ENCODE measurements at places on chromosomes 2 and 18.

DNA sequence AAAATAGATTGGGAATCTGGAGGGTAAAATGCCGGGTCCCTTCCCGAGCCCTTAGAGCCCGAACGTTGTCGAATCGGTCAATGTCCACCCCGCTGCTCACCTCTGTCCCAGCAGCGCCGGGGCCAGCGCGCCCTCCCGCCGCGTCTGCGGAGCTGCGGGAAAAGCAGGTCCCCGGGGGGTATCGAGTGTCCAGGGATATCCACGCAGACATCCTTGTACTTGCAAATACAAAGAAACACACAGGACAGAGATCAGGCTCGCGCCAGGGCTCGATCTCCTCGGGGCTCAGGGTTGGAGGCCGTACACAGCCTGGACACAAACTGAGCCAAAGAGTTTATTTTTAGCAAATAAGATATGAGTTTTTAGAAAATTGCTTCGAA lies 2.3 kb upstream of the GATA6 start:
- no peak for DNase-seq

DNA sequence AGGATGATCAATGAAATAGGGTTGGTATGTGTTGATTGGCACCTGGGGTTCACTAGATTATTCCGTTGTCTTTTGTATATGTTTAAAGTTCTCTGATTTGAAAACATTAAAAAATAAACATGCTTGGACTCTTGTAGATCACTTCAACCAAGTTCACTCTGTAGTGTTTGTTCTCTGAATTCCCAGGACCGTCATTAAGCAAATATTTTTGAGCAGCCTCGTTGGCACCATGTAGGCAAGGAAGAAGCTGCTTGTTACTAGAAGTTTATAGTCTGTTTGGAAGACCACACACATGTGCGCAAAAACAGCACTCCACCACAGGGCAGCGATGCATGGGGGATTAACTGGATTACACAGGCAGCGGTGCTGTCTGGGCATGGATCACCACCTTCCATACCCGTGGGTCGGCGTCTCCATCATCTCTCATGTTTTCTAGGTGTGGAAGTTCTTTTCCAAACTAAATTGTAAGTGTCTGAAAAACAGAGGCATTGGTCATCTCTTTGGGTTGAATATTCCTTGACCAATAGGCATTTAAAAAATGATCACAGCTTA lies 212.2 kb downstream of the FHOD3 start:
- no peak for DNase-seq

DNA sequence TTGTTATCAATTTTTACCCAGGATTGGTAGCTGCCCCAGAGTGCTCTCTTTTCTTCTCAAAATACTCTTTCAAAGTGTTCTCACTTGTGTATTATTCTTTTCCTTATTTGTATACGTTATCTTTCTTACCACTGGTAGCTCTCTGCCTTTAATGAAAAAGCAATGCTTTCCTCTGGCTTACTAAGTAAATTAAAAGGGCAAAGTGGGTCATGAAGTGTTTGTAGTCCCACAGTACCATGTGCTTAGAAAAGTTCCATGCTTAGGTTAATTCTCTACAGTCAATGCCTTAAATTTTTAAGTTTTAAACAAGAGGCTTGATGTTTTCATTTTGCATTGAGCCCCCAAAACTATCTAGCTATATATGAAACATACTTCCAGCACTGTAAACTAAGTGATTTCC lies 300.2 kb downstream of the ASXL3 start:
- no peak for DNase-seq

- DNase-seq, result no peak
Observed at GRCh38 chr2:219578811-219579613, 6.9 kb downstream of the INHA start.

DNA sequence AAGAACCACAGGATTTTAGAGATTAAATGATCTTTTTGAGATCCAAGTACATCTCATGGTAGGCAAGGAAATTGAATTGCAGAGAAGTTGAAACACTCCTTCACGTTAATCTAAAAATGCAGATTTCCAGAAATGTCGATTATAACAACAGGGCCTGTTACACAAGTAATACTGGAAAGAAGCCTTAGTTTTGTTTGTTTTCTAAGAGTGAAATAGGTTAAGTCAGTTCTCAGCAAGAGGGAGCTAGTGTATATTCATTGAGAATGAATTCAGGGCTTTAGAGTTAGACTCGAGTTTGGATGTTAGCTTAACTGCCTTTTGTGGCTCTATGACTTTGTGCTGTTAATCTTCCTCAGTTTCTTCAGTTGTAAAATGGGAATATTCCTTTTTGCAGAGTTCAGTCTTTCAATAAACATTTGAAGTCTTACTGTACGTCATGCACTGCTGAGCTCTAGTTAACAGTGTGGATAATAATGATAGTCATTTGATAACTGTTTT lies 926 bp downstream of the NDUFV2 start:
- no peak for DNase-seq

DNA sequence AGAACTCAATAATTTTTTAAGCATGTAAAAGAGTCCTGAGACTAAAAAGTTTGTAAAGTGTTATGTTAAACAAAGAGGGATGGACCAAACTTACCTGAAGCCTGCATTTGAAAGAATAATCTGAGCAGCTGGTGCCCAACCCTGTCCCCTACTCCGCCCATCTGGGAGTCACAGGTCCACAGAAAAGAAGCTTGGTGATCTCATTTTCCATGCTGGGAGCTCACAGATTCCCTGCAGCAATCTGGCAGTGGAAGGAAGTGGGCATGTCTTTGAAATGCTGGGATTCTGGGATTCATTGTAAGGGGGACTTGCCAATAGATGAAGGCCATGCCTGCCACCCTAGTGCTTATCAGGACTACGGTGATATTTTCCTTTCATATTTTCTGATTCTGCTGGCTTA lies 17.9 kb downstream of the CDH2 start:
- no peak for DNase-seq

GRCh38 chr2:136013136-136013685 lies 27.8 kb upstream of the DARS1 start:
- no peak for DNase-seq

DNA sequence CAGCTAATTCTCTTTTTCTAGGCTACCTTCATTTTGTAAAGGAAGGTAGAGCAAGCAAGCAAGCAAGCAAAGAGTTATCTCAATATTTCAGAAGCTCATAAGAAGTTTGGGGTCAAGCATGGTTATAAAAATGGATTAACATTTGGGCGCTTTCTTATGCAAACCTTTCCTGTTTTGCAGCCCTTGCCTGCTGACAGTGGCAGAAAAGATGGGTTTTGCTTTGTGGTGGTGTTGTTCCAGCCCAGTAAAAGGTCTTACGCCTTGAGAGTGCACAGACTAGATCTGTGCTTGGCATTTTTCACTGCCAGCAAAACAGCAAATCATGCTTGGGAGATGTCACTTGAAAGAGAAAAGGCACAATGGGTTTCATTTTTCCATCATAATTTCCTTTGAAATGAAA lies 1320.6 kb upstream of the CELF4 start:
- no peak for DNase-seq

GRCh38 chr2:39938035-39938835 lies 159.2 kb upstream of the THUMPD2 start:
- DNase-seq, result no peak

- no peak for DNase-seq
Observed at GRCh38 chr18:56066524-56067213, 478.7 kb upstream of the TCF4 start.

GRCh38 chr2:121478996-121479745 lies 51.5 kb upstream of the RNU4ATAC start:
- no peak for DNase-seq

DNA sequence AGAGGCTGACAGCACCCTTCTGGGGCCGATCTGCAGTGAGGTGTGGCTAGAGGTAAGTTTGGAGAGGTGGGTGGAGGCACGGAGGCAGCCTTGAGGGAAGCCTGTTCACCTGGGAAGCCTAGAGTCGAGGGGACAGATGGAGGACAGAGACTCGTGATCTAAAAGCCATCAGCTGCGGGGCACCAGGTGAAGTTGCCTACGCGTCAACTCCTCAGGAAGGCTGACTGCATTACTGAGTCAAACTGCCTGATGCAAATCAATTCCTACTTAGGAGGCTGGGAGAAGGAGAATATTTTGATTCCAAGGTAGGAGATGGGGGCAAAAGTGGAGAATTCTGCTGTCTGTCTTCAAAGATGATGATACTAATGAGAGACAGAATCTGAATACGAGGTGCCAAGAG lies 104.4 kb upstream of the SMAD7 start:
- DNase-seq, result no peak

DNA sequence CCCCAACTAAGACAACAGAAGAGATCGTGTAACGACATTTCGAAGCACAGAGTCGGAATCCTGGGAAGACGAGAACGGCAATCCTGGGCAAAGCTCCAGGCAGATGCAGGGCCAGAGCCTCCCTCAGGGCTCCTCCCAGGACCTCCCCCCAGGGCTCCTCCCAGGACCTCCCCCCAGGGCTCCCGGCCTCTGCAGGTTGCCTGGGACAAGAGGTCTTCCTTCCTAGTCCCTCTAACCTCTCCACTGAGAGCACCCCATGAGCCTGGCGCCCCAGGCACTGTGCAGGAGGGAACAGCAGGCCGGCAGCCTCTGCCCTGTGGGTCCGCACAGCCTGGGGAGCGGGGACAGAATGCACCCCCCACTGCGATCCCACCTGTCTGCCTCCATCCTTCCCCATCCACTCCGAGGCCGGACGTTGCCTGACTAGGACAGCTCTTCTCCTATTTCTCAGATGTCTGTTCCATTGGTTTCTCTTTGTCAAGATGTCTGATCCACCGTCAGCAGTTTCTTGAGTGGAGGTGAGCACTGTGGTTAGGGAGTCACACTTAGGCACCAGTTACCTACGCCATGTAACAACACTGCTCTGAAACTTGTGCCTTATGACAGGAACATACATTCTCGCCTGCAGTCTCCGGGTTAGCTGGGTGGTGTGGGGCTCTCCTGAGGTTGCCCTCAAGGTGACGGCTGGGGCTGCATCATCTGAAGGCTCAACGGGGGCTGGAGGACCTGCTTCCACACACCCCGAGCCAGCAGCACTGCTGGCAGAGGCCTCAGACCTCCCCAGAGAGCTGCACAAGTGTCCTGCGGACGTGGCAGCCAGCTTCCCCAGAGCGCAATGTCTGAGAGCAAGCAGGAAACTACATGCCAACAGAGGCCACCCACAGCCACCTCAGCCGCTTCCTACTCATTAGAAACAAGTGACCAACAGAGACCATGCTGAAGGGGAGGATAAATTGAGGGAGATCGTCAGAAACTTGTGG lies 28.9 kb downstream of the ADI1 start:
- no peak for DNase-seq

GRCh38 chr2:98483257-98483861 lies 38.7 kb downstream of the INPP4A start:
- DNase-seq, result no peak

- no peak for DNase-seq
Observed at GRCh38 chr2:17309741-17310339, 208.4 kb downstream of the RAD51AP2 start.

GRCh38 chr2:128593879-128594650 lies 275.4 kb upstream of the HS6ST1 start:
- no peak for DNase-seq

DNA sequence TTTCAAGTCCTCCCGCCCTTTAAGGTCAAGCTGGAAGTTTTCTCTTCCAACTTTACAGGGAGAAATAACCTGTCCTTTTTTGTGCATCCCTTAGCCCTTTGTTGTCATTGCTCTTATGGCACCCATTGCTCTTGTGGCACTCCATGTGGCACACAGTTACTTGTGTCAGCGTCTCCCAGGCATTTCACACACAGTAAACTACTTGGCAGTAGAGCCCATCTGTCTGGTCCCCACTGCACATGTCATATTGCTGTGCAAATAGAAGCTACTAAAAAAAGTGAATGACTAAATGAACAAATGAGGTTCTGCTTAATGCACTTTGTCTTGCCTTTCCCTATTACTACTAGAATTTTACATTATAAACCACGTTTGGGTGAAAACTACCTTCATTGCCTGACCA lies 149.3 kb downstream of the EML6 start:
- DNase-seq, result no peak

GRCh38 chr2:16170675-16171424 lies 230.5 kb downstream of the MYCN start:
- no peak for DNase-seq

GRCh38 chr2:192828175-192828574 lies 633.4 kb upstream of the TMEFF2 start:
- no peak for DNase-seq

DNA sequence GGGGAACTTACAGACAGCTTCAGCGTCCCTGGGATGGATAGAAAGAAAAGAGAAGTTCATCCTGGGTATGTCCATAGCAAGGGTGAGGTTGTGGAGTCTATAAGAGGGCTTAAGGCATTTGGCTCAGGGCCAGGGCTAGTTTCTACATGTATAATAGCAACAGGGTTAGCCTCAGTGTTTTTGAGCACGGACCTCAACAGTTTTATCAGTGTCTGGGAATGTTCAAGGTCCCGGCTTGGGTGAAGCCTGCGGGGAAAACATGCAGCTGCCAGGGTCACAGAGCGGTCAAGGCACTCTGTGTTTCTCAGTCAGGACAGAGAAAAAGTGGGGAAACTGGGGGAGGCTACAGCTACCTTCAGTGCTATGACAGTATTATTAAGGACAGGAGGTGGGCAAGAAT lies 427.7 kb upstream of the HS6ST1 start:
- DNase-seq, result no peak

- no peak for DNase-seq
Observed at GRCh38 chr2:225122007-225122406, 79.7 kb upstream of the DOCK10 start.

DNA sequence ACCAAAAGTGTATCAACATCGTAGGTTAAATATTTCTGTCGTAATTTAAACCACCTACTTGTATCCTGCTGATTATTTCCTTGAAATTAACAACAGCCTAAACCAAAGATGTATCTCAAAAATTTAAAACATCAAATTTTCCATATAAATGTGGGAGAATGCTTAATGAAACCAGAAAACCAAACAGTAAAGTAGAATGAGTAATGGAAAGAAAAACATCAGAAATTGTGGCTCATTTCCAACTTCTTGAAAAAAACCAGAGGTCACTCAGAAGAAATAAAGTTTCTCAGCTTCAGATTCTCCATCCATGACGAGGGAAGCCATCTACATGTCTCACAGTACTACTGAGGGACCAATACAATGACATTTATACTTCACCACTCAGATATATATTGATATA lies 296.5 kb downstream of the NOL4 start:
- DNase-seq, result no peak

- no peak for DNase-seq
Observed at GRCh38 chr2:51673628-51674027, 641.7 kb upstream of the NRXN1 start.

GRCh38 chr2:233439191-233439590 lies 84.9 kb downstream of the DGKD start:
- no peak for DNase-seq

DNA sequence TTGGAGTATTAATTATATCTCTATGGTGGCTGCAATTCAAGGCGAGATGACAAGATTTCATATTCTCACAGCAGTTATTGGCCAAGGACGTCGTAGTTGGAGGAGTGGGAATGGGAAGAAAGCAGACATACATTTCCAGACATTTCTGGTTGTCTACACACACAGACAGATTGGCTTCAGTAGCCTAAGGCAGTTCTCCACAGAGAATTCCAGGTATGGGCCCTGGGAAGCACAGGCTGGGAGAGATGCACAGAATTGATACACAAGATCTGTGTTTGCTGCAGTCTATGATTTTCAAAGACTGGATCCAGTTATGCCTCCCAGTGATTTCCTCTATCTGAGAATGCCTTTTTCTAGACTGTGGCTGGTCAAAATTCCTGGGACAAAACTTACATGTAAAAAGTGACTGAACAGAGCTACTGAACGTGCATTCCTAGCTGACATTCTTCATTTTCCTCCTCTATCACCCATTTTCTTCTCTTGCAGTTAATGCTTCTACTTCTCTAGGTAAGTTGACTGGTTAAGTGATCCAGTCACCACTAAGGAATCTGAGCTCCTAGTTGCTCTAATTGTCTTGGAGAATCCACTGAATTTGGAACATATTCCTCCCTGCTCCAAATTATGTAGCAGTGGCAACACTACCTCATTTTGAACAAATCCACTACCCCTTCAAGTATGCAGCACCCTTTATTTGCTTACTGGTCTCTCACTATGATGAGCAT lies 386.7 kb upstream of the CDH7 start:
- no peak for DNase-seq

Data from stimulated activated CD8-positive, alpha-beta memory T cell treated with anti-CD3 and anti-CD28 coated beads, Interleukin-15, amount 100 ng/mL, for 48 hours (primary cell).